ENCODE measurements at places on chromosomes 4 and X.

GRCh38 chrX:102345916-102346315 is 93.9 kb downstream of the NXF2B start:
- DNase-seq, result peak; percentile 60

GRCh38 chrX:24694825-24695224 is 1.1 kb downstream of the POLA1 start:
- DNase-seq, result no peak

DNA sequence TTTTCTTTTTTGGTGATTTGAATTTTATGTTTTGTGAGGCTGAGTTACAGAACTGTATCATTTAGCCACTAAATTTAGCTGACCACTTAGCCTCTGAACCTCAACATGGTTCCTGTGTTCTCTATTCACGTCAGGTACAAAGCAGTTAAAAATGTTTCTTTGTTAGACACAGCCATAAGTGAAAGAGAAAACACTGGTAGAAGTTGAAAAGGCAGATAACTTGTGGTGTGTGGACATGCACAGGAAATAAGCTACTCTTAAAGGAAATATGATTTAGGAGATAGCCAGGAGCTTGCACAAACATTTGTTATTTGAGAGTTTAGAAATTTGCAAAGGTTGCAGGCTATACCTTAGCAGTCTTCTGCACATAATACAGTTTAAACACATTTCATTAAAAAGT is 171.0 kb upstream of the RPS6KA3 start:
- no peak for DNase-seq

GRCh38 chrX:53281321-53281822 is at the start of gene IQSEC2:
TSS of gene IQSEC2 (minus strand) at chrX:53281584.
- peak; percentile 65 for DNase-seq

- no peak for DNase-seq
These were observed 20.1 kb upstream of the SASH3 start for GRCh38 chrX:129759576-129760061.

DNA sequence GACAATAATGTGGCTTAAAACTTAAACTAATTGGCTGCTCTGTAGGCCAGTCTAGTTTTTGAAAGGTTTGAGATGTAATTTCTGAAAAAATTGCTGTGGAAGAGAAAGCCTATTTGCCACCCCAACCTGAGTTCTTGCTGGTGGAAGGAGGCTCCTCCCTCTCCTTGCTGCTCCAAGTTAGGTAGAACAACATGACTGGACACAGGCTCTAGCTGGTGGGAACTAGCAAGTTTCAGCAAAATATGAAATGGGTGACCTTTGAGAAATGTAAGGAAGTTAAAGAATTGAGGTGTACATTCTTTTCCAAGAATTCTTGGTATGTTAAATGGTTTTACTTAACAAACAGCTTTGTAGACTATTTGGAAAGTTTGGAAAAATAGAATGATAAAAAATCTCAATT is 8.0 kb downstream of the RPL34 start:
- no peak for DNase-seq

DNA sequence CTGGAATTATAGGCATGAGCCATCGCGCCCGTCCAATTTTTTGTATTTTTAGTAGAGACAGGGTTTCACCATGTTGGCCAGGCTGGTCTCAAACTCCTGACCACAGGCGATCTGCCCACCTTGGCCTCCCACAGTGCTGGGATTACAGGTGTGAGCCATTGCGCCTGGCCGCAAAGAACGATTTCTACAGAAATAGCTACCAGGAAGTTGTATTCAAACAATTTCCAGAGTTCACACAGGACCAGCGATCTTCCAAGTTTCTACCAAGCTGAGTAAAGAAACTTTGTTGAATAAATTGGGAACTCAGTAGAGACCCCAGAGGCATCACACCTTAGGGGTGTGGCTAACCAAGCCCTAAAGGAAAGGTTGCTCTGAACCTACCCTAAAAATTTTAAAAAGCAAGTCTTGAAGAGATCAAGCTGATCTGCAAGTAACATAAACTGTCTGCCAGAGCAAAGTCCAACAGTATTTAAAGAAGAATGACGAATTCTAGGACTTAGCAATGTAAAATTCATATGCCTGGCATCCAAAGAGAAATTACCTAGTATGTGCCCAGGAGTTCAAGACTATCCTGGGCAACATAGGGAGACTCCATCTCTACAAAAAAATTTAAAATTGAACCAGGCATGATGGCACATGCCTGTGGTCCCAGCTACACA is 48.4 kb upstream of the USP9X start:
- no peak for DNase-seq

DNA sequence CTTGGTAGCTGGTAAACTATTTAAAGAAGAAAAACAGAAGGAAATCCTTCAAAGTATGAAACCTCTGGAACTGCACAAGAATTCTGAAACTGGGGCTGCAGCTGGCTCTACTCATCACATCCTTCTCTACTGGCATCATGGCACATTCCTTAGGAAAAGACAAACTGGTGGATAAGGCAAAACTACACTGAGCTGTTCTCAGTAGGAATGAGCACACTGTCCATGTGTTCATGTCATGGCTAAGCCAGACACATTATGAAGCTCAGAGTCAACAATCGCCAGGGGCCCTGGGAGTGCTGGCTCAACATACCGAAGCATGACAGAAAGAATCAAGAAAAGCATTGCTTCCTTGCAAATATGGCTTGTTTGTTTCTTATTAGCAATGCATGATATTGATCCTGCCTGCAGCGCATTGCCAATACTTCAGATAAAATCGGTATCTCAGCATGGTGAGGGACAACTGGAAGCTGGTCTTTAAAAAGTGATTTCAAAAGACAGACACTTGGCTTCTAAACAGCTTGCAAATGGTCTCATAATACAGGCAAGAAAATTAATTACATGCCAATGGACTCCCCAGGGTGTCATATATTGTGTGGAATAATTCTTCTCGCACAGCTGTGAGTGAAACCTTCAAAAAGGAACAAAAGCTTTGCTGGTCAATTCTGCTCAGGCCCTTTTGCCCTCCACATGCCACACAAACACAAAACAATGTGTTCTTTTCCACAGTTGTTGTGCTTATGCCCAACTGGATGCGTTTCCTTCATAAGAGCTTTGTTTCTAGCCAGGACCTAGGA is 300.2 kb upstream of the VCX start:
- DNase-seq, result no peak

DNA sequence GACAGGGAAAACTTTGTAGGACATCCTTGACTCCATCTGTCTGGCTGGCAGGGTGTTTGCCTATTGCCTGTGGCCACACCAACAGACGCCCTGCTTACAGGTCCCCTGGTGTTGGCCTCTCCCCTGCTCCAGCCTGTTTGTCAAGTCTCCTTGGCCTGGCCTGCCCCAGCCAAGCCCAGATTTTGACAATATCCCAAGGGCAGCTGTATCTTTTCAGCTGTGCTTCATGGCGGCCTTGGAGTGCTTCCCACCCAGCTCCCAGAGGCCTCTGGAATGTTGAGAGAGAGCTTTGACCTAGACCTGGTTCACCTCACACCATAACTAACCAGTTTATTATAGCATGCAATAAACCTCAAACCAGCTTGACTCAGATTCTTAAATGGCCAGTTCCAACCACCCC is 204.0 kb upstream of the NHS start:
- no peak for DNase-seq

DNA sequence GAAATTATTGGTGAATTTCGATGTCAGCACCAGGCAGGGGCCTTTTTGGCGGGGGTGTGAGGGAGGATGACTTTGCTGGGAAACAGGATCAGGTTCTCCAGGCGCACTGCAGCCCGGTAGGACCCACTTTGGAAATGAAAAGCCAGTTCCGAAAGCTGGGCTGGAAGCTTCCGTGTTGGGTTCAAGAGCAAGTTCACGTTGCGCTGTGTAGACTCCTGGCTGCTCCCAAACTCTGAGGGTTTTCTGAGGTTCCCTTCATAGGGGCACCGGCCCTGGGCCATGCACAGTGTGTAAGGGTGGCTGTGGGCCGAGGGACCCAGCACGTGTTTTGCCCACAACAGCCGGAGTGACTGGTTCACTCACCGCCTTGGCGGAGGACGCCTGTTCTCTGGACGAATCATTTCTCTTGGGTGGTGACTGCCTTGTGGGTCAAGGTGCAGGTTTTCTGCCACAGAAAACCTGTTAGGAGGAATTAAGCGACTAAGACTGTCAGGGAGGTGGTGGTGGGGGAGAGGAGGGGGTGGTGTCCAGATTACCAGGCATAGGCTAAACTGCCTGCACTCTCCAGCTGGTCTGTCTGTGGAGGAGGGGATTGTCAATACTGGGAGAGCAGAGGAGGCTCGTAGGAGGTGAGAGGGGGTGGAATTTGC is 8.0 kb downstream of the SHOX start:
- peak; percentile 51 for DNase-seq

- DNase-seq, result peak; percentile 45
These were observed 46.8 kb downstream of the CRLF2 start for GRCh38 chrX:1165535-1166196.

DNA sequence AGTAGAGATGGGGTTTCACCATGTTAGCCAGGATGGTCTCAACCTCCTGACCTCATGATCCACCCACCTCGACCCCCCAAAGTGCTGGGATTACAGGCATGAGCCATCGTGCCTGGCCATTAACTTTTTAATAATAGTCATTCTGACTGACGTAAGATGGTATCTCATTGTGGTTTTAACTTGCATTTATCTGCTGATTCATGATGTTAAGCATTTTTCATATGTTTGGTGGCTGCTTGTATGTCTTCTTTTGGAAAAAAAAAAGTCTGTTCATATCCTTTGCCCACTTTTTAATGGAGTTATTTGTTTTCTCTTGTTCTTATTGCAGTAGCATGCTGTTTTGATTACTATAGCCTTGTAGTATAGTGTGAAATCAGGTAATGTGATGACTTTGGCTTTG is 45.8 kb downstream of the ANXA10 start:
- DNase-seq, result no peak

DNA sequence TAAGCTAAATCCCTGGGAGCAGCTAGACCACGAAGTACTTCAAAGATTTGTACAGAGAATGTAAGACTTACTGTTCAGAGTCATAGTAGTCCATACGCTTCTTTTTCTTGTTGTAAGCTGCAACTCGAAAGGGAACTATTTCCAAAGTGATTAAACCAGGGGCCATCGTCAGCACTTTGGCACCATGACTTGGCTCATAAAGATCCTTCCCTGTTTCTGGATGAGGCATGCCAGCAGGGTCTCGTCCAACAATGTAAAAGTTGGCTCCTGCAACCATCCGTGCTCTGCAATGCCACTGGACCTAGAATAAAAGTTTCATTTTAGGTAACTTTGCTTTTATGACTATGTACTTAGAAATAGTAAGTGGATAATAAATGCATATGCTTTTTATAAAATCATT is 88.5 kb downstream of the PAPSS1 start:
- DNase-seq, result no peak

GRCh38 chr4:6221851-6222760 is 21.8 kb upstream of the JAKMIP1 start:
- peak; percentile 88 for DNase-seq

GRCh38 chrX:50787099-50787498 is 26.9 kb downstream of the SHROOM4 start:
- DNase-seq, result no peak

- no peak for DNase-seq
These were observed 10.9 kb upstream of the ABCG2 start for GRCh38 chr4:88169298-88169697.

DNA sequence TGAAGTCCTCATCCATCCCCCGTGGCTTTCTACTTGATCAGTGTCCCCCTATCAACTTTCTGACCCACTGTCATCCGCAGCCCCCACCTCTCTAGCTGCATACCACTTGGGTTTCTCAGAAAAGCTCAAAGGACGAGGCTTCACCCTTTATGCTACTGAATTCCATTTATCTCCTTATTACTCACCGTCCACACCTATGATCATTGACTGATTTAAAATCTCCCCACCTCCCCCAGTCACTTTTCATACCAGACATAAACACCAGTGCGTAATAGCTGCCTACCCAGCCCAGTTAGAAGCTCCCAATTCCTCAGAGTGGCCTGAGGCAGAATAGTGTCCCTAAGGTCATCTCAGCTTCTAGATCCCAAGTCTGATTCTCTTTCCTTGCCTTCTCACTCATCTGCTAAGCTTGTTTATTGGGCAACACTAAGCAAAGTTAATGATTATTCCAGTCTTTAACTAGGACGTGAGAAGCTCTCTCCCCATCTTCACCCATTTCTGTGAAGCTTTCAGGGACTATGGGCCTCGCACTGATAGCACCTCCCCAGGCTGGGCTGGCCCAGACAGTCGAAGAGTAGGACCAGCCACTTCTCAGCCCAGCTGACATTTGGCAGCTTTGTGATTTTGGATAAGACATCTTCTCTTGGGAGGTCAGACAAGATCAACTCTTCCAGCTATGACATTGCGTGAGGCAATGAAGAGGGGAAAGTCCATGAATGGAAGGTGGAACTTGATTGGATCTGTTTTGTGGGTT is 7.2 kb upstream of the DDX60L start:
- no peak for DNase-seq

GRCh38 chr4:7677799-7678301 is 243.1 kb upstream of the PSAPL1 start:
- DNase-seq, result no peak

GRCh38 chrX:154384284-154384892 is 5.3 kb downstream of the EMD start:
- no peak for DNase-seq

DNA sequence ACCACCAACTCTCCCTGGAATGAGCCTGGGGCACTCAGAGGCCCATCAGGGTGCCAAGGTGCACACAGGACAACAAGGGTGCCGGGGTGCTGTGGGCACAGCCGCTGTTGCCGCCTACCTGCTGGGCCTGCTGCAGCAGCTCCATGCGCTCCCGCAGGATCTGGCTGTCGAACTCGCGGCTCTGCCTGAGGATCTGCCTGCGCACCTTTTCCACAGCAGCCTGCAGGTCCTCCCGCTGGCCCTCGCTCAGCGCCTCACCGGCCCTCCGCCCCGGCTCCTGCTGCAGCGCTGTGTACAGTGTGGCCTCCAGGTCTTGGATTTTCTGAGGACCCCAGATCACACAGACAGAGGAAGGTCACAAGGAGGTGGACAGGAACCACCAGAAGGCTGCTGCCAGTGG is 17.6 kb upstream of the C4orf50 start:
- DNase-seq, result no peak

- DNase-seq, result no peak
These were observed 1.7 kb upstream of the SLC6A8 start for GRCh38 chrX:153685751-153686696.
